ENCODE measurements at places on chromosomes 16 and 17. TPM values are rescaled to one million over a fixed set of nuclear protein-coding genes. Genes with fewer than 3 reads are reported as not detected.

DNA sequence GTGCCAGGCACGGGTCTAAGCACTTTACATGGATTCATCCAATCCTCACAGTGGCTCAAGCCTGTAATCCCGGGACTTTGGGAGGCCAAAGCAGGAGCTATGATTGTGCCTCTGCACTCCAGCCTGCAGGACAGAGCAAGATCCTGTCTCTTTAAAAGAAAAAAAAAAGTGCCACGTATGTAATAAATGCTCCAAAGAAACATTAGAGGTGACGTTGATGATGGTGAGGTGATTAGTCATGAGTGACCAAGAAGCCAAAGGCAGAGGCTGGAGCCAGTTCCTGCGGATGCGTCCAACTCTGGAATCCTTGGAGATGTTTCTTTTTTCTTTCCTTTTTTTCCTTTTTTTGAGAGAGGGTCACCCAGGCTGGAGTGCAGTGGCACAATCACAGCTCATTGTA is 59.4 kb upstream of the SIAH1 start:
- DNase-seq = peak; percentile 94

The KIF18B gene
- total RNA-seq = not detected

The ZNF821 gene
- total RNA-seq = 8.2 TPM

The CDRT15L2 gene
- not detected for total RNA-seq

DNA sequence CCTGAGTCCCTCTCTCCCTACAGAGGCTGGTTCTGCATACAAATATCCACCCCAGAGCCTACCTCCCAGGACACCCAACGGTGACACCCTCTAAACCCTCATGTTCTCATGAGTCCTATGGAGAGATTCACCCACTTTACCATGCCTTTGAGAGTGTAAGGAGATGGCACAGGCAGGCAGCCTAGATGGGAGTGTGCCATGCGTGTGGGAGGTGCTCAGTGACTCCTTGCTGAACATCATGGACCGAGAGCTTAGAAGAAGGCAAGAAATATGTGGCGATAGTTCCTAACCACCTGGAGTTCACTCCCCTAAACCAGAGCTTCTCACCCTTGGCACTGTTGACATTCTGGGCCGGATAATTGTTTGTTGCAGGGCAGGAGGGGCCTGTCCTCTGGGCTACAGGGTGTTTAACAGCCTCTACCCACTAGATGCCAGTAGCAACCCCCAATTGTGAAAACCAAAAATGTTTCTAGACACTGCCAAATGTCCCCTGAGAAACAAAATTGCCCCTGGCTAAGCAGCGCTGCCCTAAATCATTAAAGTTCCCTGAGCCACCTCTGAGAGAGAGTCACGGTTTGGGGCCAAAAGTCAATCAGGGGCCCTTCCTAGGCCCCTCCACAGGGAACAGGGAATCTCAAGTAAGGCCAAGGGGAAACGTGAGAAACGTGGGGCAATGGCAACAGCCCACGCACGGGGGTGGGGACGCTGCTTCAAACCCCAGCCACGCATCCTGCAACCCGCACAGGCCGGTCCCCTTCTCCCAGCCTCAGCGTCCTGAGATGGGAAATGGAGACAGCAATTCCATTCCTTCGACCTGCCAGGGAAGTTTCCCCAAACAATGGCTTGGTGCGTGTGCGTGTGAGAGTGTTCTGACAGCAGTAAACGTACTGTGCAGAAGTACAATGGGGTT is 66.8 kb downstream of the C16orf78 start:
- no peak for DNase-seq

The SCIMP gene
- total RNA-seq = not detected

DNA sequence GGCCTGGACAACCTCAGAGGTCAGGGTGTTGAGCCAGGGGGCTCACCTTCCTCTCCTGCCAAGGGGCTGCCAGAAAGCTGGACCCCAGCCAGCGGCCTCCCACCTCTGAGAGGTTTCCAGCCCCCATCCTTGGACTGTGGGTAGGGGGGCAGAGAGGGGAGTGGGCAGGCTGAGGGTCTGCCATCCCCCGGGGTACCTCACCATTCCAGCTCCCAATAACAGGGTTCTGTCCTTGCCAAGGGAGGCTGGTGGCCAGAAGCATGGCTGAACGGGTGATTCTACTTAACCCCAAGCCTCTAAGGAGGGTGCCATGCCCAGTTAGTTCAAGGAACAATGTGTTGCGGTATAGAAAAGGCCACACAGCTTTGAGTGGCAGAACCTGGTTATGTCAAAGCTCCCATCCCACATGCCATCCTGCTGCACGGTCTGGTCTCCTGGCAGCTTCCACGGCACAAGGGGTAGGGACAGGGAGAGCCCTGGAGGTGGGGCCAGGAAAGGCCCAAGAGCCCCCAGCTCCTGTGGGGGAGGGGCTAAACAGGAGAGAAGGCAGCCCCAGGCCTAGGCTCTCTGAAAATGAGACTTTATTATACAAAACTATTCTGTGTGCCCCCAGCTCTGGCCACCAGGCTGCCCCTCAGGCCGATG is 19.8 kb downstream of the B9D1 start:
- no peak for DNase-seq
